ENCODE measurements at places on chromosomes 2 and 18. TPM values are rescaled to one million over a fixed set of nuclear protein-coding genes. Genes with fewer than 3 reads are reported as not detected.

GRCh38 chr2:231364961-231365810 is 30.3 kb upstream of the B3GNT7 start:
- DNase-seq = peak; percentile 83

- no peak for DNase-seq
Observed at GRCh38 chr2:100620481-100620880, 57.7 kb downstream of the PDCL3 start.

DNA sequence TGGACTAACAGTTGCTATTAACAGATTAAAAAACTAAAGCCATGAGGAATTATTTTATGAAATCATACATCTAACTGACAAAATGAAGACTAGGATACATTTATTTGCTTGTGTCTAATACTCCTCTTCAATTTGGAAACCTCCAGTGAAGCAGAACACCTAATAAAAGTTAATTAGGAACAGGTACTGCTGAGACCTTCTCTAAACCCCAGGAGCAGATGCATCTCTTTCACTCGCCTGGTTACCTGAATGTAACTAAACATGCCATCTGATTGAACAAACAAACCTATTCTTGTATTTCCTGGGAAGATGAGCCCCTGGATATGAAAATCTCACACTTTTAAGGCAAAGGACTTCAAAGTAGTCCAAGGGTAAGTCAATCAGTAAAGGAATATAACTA is 898.2 kb downstream of the NRXN1 start:
- no peak for DNase-seq

GRCh38 chr18:63683890-63684289 is 18.9 kb upstream of the SERPINB11 start:
- DNase-seq = no peak

GRCh38 chr2:42214669-42215068 is 45.5 kb downstream of the EML4 start:
- DNase-seq = no peak

DNA sequence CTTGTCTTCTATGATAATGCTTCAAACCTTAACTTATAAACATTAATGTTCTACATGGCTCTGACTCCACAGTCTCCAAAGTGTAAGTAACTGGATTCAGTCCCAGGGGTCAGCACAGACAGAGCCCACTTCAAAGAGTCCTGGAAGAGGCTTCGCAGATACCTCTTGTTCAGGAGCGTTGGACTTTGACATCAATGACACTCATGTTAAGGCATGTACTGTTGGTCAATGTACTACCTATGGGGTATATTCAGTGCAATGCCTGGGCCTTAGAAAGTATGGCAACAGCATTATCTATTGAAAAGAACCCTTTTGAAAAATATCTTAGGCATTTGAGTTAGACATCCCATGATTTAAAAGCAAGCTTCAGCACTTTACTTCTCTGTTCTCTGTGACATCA is 143.1 kb downstream of the GRB14 start:
- DNase-seq = no peak

- DNase-seq = no peak
Observed at GRCh38 chr2:237131749-237132533, 46.3 kb downstream of the COPS8 start.

GRCh38 chr2:172442072-172442895 is 14.9 kb downstream of the ITGA6 start:
- DNase-seq = peak; percentile 97

DNA sequence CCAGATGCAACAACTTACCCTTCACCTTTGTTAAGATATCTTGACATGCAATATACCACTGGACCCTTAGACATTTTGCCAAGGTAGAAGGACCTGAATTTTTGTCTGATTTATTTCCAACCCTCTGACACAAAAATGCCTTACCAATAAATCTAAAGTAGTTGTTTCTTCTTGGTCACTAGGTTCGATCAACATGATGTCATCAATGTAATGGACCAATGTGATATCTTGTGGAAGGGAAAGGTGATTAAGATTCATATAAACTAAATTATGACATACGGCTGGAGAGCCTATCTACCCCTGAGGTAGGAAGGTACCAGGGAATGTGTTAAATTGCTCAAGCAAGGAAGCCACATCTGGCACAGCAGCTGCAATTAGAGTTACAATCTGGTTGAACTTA is 67.7 kb upstream of the SERPINE2 start:
- DNase-seq = no peak

GRCh38 chr2:59584958-59585357 is 968.5 kb downstream of the BCL11A start:
- DNase-seq = peak; percentile 20

DNA sequence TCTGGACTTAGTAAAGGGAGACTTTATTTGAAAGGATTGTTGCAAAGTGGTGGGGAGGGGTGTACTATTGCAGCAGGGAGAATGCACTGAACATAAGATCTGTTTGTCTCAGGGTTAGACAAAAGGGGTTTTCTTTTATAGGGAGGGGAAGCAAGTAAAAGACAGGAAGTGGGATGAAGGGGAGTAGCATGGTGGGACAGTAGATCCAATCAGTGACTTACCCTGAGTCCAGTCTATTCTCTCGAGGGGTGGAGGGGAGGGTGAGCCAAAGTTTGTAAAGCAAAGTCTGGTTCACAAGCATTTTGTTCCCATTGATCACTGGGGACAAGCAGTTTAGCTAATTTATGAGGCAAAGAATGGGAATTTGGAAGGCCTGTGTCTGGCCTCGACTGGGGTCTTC is 35.0 kb upstream of the CYP27C1 start:
- no peak for DNase-seq

GRCh38 chr2:121698318-121698930 is 38.3 kb downstream of the NIFK start:
- DNase-seq = no peak

DNA sequence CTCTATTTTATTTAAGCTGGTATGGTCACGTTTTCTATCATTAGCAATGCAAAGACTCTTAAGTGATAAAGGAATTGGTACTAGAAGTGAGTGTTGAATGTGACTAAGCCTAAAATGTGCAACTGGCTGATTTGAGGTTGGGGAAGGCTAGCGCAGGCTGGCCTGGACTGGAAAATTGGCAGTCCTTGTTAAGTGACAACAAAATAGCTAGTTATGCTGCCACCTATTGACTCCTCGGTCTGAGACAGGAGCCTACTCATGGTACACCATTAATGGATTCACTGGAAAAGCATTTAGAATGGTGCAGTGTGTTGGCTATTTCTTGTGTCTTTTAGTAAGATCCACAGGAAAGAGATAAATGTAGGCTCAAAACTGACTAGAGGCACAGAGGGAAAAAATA is 5.7 kb upstream of the WIPF1 start:
- peak; percentile 50 for DNase-seq

DNA sequence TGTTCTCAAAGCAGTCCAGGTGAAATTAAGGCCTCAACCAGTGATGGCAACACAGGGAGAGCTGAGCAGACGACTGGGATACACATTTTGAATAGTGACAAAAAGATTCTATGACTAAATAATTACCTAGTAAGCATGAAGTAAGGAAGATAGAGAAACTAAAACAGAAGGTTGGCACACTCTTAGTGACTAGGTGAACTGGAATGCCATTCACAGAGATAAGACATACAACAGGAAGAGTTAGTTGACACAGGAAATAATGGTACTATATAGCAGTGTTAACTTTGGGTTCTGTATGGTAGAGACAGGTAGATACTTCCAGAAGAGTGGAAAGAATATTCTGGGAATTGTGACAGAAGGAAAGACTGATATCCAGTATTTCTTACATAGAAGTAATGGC is 181.8 kb upstream of the NT5C1B start:
- DNase-seq = peak; percentile 27

DNA sequence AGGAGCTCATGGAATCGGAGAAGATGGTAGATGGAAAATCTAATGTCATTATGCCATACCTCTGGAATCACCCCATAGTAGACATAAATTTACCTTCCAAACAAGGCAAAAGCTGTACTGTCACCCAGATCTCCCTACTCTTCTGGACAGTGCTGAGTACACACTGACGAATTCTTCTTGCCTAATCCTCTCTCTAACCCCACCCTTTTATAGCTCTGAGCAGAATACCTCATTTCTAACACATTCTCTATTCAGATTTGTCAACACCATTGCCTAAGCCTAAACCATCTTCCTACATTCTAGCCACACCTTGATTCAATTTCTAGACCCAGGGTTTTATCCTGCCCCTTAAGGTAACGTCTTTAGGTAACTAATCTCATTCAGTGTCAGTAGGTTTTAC is 321.0 kb upstream of the NRP2 start:
- no peak for DNase-seq

GRCh38 chr18:24535527-24536295 is 75.3 kb downstream of the HRH4 start:
- DNase-seq = no peak

GRCh38 chr2:6999211-6999877 is 82.1 kb downstream of the RNF144A start:
- DNase-seq = no peak

- no peak for DNase-seq
Observed at GRCh38 chr2:3403587-3404334, 24.3 kb downstream of the TRAPPC12 start.

DNA sequence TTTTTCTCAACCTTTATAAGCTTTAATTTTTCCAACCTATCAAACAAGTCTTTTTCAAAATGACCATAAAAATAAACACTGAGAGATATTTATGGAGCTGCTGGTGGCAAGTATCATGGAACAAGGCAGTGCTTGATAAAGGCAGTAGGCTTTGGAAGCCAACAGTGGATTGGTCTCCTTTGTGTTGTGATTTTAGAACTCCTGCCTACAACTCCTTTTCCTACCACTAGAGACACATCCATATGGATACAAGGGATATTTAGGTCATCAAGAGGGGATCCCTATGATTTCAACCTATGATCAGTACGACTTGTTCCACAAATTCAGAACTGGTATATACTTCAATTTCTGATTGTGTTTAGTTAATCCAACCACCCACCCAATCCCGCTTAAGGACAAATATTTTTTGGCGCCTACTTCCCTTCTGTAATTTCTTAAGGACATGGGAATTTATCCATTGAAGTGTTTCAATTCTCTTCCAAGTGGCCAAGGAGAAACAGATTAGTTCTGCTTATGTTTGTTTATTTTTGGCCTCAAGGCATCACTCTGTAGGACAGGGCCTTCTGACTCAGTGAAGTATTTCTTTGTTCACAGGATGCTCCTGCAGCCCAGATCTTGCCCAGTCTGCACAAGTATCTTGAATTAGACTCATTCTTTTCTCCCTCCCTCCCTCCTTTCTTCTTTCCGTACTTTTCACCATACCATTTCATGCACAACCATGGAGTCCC is 2119.6 kb upstream of the PIK3C3 start:
- DNase-seq = no peak

GRCh38 chr18:24536326-24536725 is 75.9 kb downstream of the HRH4 start:
- DNase-seq = no peak

DNA sequence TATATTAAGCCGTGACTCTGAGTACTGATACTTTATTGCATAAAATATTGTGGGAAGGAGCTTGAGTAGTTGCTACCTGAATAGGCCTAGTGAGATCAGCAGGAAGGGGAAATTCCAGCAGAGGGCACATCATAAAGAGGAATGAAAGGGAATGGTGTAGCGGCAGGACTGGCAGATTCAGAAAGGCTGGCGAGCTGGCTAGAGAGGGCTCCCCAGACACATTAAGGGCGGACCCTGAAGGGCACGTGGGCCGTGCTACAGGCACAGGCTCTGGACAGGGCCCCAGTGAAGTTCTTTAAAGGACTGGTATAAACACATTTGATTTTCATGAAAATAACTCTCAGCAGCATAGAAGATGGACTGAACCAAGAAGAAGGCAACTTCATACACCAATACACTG is 43.0 kb downstream of the PTPN2 start:
- no peak for DNase-seq

GRCh38 chr2:175964195-175964594 is 37.9 kb downstream of the LNPK start:
- no peak for DNase-seq

- no peak for DNase-seq
Observed at GRCh38 chr18:70135604-70136003, 69.9 kb downstream of the RTTN start.

- DNase-seq = no peak
Observed at GRCh38 chr18:10526561-10526949, 728 bp downstream of the NAPG start.

GRCh38 chr18:25805323-25805722 is 285.1 kb downstream of the SS18 start:
- DNase-seq = no peak

DNA sequence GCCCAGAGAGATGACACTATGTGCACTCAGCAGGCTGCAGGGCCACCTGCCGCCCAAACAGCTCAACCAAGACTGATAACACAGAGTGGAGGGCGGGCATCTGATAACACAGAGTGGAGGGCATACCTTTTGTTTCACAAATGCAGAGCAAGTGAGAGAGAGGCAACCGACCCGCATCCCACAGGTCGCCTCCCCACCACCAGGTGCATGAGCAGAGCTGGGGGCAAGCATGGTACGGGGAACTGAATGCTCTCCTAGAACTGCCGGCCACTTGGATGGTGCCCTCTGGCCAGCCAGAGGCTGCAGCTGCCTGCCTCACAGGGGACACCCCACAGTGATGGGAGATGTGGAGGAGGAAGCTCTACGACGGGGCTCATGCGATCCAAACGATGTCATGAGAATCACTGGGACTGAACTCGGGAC is 49.5 kb downstream of the ANO7 start:
- no peak for DNase-seq

- DNase-seq = no peak
Observed at GRCh38 chr2:30425326-30425725, 21.7 kb upstream of the LCLAT1 start.

DNA sequence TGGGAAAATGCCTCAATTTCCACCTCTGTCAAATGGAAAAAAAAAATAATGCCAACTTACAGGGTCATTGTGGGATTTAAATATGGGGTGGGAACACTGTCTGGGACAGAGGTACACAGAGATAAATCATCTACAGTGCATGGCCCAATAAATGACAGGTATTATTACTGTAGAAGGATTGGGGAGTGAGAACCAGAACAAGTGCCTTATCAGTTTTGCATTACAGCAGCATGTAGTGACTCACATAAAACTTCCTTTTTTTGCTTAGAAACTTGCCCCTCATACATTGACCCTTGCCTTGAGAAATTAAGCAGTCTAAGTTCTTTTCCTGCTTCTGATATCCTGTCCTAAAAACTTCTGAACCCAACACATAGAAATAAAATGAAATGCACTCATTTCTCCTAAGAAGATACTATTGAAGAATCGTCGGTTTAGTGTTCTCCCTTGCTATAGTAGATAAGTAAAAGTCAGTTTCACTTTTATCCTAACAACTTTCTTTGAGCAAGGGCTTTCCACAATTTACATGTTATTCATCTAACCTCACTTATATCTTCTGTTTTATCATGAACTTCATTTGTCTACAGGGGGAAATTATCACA is 121.0 kb upstream of the HAAO start:
- no peak for DNase-seq

- no peak for DNase-seq
Observed at GRCh38 chr2:26033270-26033817, 540 bp upstream of the RAB10 start.

TSGA10 gene
- 8.2 TPM for total RNA-seq

ESPNL gene
- 0.40 TPM for total RNA-seq

PLEK gene
- not detected for total RNA-seq

ASIC4 gene
- 0.42 TPM for total RNA-seq

INPP1 gene
- total RNA-seq = 12.1 TPM

PASK gene
- total RNA-seq = 8.5 TPM

UPP2 gene
- total RNA-seq = not detected

DSG1 gene
- total RNA-seq = not detected

FAM110C gene
- total RNA-seq = 0.57 TPM

GREB1L gene
- total RNA-seq = 5.7 TPM

CBLN2 gene
- total RNA-seq = 0.29 TPM

MC5R gene
- not detected for total RNA-seq

GPC1 gene
- total RNA-seq = 9.7 TPM

CNGA3 gene
- not detected for total RNA-seq

All from Daoy (cell line).